ENCODE measurements at places on chromosomes 1 and 21.
A peak's percentile ranks its signal among the peaks of the same experiment; 100 is the strongest.

DNA sequence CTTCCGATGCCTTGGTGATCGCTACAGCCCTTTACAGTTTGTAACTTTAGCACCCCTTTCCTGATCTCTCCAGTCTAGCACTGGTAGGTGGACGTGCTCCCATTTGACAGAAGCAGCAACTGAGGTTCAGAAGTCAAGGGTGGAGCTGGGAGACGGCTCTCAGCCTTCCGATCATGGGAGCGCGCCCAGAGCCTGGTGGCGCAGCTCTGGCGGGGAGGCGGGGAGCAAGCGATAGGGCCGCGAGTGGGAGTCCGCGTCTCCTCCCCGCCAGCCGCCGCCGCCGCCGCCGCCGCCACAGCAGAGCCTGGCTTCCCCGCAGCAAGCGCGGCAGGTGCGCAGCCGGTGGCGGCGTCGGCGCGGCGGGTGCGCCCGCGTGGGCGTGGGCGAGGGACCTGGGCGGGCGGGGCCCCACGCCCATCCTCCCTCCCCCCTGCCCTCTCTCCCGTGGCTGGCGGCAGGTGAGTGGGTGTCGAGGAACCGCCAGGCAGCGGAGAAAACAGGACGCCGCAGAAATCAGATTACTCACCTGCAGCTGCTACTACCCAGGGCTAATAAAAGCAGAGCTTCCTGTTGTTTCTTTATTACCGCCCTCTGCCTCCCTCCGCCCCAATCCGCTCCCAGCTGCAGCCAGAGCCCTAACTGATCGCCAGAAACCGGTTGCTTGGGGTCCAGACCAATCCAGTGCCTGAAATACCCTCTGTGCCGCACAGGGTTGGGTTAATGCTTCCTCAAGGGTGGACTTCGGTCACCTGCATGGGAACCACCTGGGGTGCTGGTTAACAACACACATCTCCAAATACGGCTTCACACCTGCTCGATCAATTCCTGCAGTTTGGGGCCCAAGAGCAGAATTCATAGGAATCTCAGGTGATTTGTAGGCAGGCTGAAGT, 60.2 kb upstream of the ID3 start:
- DNase-seq, result no peak

GRCh38 chr1:158176399-158176798, 4.3 kb upstream of the CD1D start:
- no peak for DNase-seq

DNA sequence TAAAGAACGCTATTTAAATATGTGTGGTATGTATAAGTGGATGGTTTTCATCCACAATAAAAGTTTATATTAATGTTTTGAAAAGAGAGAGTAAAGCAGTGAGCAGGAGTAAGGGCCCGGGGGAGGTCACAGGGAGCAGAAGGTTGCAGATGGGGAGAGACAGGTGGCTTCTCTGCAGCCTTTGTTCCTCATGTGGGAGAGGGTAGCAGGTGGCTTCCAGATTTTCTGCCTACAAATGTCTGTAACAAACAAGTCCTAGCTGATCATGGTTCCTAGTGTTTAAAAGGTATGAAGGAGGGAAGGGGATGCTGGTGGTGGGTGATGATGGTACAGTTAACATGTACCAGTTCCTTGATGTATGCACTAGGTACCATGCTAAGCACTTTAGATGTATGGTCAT, 18.8 kb downstream of the QSOX1 start:
- DNase-seq, result no peak

- no peak for DNase-seq
Measured at GRCh38 chr1:155694167-155694566, 5.3 kb downstream of the DAP3 start.

- DNase-seq, result no peak
Measured at GRCh38 chr1:165884009-165884689, 56.7 kb downstream of the UCK2 start.

DNA sequence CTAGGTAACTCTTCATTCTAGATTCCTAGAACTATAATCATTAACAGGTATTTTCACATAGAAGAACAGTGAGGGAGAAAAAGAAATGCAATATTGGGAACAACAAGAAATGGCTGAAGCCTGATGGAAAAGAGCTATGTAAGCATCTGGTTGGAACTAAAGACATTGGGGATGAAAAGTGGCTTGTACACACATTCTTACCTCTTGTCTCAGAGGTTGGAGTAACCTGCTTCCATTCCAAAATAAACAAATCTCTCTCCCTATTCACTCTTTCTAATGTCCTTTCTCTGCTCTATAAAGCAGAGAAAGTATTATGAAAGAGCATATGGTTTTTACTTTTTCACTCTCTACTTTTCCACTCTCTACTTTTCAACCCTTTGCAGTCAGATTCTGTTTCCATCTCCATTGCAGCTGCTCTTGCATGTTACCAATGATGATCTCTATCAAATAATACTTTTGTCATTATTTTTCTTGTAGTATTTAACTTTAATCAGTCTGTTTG, 37.5 kb downstream of the CMPK1 start:
- no peak for DNase-seq

DNA sequence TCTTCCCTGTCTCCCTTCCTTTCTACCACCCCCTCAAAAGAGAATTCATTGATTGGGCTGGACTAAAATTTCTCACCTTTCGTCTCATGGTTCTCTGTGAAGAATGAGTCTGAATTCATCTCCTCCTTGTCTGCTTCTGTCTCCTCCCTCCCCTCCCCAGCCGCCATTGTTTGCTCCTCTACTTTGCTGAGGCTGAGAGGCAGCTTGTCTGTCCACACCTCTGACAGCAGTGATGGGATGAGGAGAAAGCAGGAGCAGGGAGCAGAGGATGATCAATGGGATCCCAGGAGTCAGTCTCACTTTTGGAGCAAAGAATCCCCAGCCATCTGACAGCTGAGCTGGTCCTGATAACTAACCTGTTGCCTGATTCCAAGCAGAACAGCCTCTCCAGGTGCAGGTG, 2.5 kb downstream of the ILDR2 start:
- DNase-seq, result no peak

DNA sequence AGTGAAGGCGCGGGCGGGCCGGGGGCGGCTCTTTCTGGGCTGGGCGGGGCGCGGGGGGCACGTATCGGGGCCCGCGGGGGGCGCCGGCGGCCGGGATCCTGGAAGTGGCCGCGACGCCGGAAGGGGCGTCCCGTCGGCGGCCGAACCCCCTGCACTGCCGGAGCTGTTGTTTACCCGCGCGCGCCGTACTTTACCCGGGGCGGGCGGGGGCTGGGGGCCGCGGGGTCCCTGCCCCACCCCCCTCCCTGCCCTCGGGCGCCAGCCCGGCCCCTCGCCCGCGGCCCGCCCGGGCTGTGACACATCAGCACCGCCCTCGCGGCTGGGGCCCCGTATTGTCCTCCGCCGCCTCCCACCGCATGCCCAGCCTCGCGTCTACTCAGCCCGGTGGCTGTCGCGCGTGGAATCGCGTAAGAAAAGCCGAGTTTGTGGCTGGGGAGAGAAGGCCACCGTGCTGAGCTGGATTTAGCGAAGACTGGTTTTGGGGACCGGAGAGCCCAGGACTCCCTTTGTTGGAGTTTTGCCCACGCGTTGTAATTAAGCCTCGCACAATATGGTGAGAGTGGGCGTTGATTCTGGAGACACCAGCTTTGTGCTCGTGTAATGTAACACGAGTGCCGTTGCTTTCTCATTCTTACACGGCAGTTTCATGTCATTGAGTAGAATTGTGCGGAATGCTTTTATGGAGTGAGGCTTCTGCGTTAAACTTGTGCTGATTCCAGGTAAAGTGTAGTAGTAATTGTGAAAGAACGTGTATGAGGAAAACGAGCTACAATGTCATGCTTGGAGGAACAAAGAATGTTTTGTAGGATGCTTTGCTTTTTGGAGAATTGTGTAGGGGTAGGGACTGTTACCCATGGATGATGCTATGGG, 559 bp downstream of the BACH1 start:
- DNase-seq, result peak; percentile 61

GRCh38 chr1:245762396-245762910, 607.7 kb downstream of the KIF26B start:
- no peak for DNase-seq

DNA sequence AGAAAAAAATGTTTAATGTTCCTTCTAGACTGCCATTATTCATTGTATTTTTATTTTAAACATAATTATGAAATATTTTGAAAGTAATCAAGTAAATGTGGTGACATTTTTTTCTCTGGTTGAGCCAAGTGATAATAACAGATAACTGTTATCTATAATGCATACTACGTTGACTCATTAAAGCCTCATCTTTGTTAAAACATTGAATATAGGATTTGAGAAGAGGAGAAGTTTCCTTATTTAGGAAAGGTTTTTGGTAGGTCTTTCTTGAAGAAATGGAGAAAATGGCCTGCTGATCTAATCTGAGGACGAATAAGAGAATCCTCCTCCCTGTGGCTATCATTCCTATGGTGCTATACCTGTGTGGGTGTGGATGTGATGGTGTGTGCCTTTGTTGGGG, 89.0 kb downstream of the NFIA start:
- no peak for DNase-seq

All from heart left ventricle (tissue), 16 donors.